ENCODE measurements at places on chromosomes 16 and 17. TPM values are rescaled to one million over a fixed set of nuclear protein-coding genes. Genes with fewer than 3 reads are reported as not detected.
A peak's percentile ranks its signal among the peaks of the same experiment; 100 is the strongest.

GRCh38 chr16:4323845-4324488, 8.1 kb downstream of the GLIS2 start:
- DNase-seq: peak; percentile 65

DNA sequence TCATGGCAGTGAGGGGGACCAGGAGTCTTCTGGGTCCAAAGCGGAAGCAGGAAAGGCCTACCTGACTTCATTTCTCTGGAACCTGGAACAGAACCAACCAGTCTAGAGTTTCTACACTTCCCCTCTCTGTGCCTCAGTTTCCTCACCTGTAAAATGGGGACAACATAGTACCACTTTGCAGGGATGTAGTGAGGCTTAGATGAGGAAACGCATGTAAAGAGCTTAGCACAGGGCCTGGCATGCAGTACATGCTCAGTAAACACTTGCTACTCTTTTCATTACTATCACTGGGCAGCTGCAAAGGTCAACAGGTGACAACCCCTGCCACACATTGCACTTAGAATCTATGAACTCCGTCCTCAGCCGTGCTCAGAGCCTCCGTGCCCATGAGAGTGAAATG, 24.2 kb downstream of the MYO15A start:
- DNase-seq: no peak

DNA sequence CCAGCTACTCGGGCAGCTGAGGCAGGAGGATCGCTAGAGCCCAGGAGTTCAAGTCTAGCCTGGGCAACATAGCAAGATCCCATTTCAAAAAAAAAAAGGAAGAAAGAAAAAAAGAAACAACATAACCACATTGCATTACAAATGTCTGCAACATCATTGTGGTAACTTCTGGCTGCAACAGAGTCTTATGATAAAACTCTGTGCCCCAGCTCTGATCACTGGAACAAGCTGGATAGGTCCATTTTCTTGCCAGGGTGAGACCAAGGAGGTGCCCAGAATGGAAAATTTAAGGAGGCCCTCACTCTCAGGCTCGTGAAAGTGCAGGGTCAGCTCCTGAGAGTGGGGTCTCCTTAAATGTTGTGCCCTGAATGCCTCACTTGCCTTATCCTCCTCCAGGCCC, 37.8 kb upstream of the KDM8 start:
- no peak for DNase-seq

DNA sequence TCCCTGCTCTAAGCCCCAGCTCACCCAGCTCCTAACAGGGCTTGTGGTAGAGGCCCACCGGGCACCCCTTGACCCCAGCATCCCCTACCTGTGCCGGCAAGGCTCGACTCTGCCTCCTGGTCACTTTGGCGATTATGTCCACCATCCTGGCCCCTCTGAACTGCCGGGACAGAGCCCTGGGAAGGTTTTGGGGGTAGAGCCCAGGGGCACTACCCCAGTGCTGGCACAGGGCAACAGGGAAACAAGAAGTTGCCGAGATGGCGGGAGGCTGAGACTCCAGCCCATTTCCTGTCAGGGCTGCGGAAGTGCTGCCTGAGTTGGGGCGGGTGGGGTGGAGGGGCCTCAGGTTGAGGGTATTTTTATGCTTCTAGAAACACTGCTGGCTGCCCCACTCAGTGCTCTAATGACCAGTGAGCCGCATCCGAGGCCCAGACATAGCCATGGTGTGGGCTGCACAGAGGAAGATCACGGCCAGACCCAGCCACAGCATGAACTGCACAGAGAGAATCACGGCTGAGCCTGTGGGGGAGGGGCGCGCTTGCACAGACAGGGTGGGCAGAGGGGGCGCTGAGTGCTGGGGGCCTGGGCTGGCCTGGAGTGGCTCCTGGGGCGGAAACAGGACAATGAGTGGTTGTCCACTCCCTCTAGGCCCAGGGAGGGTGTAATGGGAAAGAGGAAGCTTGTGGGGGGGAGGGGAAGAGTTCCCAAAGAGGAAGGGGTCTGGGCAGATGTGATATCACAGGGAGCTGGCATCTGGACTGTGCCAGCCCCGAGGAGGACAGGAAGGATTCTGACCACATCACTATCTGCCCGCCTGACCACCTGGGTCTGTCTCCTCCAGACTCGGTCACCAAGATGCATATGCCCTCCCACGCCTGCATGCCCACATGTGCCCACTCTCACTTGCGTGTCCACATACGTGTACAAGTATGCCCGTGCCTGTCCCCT, 22.3 kb downstream of the ARHGAP27 start:
- DNase-seq: no peak

CYLD gene
- total RNA-seq: 4.5 TPM

- DNase-seq: no peak
Measured at GRCh38 chr16:72500545-72500944, 328.6 kb upstream of the PMFBP1 start.

DNA sequence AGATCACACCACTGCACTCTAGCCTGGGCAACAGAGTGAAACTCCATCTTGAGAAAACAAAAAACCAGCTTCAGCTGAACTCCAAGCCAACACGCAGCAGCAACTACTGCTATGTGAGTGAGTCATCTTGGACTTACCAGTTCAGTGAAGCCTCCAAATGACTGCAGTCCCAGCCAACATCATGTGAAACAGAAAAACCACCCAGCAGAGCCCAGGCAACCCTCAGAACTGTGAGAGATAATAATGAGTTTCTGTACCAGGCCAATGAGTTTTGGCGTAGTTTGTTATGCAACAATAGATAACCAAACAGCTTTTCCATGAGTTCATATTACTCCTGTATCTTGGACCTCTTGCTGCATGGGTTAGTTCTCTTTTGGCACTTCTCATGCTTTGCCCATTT, 23.3 kb downstream of the PHF12 start:
- no peak for DNase-seq

DNA sequence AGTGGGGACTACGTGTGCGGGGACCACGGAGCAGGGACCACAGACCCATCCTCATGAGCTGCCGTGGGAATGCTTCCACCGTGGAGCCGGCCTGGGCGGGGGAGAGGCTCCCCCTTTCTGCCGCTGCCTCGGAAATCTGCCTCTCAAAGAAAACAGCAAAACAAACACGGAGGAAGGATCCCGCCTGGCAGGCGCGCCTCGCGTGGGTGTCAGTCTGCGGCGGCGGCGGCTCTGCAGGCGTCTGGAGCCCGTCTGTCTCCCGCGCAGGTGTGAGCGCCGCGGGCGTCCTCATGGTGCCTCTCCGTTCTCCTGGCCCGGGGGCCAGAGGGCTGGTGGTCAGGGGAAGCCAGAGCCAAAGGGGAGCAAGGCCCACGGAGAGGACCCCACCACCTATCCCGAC, 27.5 kb downstream of the GSE1 start:
- no peak for DNase-seq

DNA sequence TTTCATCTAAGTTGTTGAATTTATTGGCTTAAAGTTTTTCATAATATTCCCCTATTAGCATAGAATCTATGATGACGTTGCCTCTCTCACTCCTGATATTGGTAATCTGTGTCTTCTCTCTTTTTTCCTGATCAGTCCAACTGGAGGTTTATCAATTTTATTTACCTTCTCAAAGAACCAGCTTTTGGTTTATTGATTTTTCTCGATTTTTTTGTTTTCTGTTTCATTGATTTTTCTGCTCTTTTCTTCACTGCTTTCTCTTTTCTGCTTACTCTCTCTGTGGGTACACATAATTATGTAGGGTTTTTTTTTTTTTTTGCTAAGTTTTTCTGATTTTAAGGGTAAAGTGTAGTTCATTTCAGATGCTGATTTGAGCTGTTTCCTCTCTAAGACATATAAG, 29.7 kb downstream of the MRTFB start:
- DNase-seq: no peak

ABCA10 gene
- total RNA-seq: 0.10 TPM

DNA sequence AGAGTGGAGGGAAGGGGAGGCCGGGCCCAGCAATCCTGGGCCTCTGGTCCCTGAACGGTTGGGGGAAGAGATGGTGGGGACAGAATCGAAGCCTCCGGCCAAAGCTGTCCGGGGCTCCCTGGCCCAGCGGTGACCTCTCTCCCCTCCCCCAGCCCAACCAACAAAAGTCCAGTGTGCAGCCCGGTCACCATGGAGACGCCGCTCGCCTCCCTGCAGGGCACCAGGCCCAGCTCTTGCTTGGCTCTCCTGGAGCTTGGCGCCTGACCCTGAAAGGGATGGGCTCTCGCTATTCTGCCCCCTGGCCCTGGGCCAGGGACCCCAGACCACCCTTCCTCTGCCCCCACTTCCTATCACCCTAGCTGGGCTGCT, 1.3 kb downstream of the METRN start:
- peak; percentile 80 for DNase-seq

GUCY2D gene
- total RNA-seq: 0.06 TPM

EVPLL gene
- not detected for total RNA-seq

GRCh38 chr17:39927929-39928857, 661 bp downstream of the LRRC3C start:
- DNase-seq: no peak

- DNase-seq: no peak
Measured at GRCh38 chr16:10957771-10958482, 13.6 kb downstream of the CLEC16A start.

GRCh38 chr17:21286066-21286770, 1.7 kb downstream of the MAP2K3 start:
- DNase-seq: no peak

- no peak for DNase-seq
Measured at GRCh38 chr16:54931120-54932014, 702 bp downstream of the IRX5 start.

DNA sequence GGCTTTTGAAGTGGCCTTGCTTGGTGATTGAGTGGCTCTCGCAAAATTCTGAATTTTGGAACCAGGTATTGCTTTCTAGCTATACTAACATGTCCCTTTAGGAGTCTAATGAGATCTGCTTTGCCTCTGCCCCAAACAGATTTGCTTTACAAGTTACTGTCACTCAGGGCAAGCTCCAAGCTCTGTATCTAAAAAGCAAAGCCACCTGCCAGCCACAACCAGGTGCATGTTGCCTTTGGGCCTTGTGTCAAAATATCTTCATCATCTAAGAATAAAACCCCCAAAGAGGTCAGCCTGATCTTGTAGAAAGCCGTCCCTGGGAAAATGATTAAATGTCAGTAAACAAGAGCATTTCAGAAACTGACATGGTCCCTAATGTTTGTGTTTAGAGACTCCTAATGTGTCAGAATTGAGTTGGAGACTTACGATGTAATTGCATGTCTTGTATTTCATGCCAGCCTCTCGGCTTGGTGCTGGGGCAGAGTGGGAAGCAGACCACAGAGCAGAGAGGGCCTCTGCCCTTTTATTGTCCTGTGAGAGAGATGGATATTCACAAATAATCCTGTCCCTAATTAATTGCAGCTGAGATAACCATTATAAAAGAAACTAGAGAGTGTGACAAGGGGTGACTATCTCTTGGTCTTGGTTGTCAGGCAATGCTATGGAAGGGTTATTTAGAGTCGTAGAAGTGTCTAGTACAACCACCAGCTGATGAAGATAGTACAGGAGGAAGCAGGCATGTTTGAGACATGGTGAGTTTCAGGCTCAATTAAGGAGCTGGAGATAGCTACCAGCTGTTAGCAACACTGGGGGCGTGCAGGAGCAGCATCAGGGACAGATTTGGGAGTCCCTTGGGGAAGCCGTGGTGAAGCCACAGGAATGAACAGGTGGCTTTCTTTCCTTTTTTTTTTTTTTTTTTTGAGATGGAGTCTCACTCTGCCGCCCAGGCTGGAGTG, 90.7 kb downstream of the PITPNC1 start:
- peak; percentile 59 for DNase-seq

GRCh38 chr16:10339777-10340732, 45.8 kb upstream of the ATF7IP2 start:
- DNase-seq: no peak

GRCh38 chr16:79505344-79505743, 95.2 kb downstream of the MAF start:
- DNase-seq: no peak

BRIP1 gene
- total RNA-seq: 15.2 TPM

DNA sequence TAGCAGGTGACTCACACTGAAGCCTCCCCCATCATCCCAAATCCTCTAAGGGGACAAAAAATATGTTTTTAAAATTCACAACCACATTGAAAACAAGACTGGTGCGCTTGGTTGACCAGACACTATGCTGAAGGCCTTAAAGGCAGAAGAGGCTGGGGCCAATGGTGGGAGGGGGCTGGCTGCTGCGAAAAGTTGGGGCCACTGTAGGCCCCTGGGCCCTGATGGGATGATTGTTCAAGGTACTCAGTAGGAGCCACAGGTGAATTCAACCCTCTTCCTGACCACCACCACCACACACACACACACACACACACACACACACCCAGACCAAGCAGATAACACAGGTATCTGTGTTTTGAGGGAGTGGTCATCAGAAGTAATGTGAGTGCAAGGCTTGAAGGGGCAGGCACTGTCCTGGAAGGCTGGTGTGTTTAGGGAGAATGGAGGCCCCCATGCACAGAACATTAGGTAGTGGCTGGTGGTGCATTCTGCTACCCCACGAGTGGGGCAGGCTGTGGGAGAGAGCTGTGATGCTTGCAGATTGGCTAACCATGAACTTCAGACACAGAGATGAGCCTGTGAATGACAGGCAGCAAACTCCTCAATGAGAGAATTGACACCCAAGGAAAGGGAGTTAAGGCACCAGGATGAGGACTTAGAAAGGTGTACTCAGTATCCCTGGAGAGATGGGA, 55.0 kb downstream of the NT5M start:
- DNase-seq: no peak

GRCh38 chr17:68378268-68379176, 78.8 kb downstream of the WIPI1 start:
- peak; percentile 81 for DNase-seq

GRCh38 chr17:14775731-14776492, 475.0 kb downstream of the HS3ST3B1 start:
- no peak for DNase-seq

GRCh38 chr16:69031877-69032301, 73.6 kb upstream of the HAS3 start:
- DNase-seq: no peak

DNA sequence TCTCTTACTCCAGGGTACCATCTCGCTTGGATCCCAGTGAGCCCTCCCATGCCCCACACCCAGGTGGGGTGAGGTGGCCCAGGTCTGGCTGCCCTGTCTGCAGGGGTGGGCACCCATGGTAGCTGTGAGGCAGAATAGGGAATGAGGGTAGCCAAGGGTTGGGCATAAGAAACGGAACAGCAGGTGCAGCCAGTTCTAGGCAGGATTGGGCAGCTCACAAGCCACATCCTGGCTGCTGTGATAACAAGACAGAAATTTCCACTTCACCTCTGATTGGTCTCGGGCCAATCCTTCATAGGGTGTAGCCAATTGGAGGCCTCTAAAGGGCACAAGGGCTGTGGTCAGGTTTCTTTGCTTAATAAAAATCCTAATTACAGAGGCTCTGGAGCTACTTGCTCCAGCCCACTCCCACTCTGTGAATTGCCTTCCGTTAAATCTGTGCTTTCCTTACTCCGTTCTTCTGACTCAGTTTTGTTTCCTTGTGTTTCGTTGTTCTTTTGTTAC, 1.5 kb upstream of the ARHGDIG start:
- DNase-seq: peak; percentile 89

DNA sequence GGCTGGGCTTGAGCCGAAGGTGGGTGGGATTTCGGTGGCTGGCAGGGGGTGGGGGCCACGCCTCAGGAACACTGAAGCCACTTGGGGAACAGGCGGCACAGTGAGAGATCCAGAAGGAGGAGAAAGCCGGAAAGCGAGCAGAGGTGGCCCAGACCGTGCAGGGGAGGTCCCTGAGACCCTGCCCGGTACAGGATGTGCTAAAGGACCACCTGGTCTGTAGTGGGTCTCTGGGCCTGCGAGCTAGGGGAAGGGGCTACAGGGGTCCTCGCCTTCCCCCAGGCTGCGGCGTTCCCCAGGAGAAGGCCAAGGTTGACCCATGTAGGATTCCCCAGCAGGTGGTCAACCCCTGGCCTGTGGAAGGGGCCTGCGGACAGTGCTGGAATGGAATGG, at the start of gene TLE7:
Gene TLE7 (minus strand): TSS at position 4 of the 390 bp plus-strand sequence. CDS start 8,730 bp downstream, outside the sequence.
- no peak for DNase-seq

GCGR gene
- total RNA-seq: 0.61 TPM

TBC1D16 gene
- total RNA-seq: 9.6 TPM

- no peak for DNase-seq
Measured at GRCh38 chr16:77111056-77111565, 79.9 kb upstream of the MON1B start.
